ENCODE measurements at places on chromosomes 6 and 20.

GRCh38 chr6:14614631-14615030 is 497.1 kb downstream of the CD83 start:
- no peak for DNase-seq

DNA sequence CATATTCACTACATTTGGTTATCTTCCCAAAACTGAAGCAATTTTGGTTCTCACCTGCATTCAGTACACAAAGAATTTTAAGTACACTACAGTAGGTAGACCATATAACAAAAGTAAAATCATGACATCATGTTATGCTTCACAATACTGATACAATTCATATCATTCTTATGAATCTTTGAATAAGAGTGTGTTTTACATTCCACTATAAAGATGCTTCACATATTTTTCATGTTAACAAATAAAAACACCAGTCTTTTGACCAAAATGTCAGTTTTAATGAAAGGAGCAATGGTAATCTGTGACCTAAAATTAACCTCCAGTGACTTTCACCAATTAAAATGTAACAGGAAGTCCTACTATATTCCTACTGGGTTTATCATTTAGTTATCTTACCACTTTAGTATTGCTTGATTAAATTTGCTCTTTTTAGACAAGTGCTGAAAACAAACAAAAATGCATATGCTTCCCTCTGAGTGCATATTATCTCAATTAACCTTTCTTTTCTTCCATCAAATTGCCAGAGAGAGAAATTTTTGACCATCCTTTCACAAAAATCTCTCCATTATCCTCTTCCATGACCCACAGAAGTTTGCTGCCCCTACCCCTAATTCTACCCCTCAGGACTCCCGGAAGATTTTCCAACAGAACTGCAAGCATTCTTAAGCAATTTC is 49.3 kb downstream of the PHIP start:
- DNase-seq, result no peak

GRCh38 chr6:67175101-67175500 is 1460.0 kb upstream of the ADGRB3 start:
- no peak for DNase-seq

DNA sequence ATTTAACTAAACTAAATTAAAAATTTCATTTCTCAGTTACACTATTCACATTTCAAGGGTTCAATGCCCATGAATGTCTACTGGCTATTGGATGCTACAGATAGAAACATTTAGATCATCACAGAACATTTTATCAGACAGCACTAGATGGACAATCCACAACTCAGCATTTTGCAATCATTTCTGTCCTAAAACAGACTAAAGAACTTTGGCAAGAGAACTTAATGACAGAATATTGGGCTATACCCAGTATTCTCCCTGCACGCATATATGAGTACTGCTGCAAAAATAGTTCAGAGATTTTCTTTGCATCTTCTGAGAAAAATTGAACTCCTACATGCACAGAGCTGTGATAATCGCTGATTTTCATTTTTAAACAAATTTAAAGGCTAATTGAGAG is 36.1 kb upstream of the FBXO30 start:
- no peak for DNase-seq

Measured in NCI-H226 (cell line).